Esophagus muscularis mucosa (tissue), 4 donors: ENCODE measurements at places on chromosomes 13 and 19. TPM values are rescaled to one million over a fixed set of nuclear protein-coding genes. Genes with fewer than 3 reads are reported as not detected.

Gene ZNF581
- total RNA-seq = 26.6 TPM

Gene NCAN
- not detected for total RNA-seq

Gene GRIK5
- total RNA-seq = 8.6 TPM

Gene CACNG8
- not detected for total RNA-seq

Gene RETN
- total RNA-seq = not detected

- no peak for DNase-seq
These were observed 50.3 kb downstream of the CCDC70 start for GRCh38 chr13:51912091-51912490.

- no peak for DNase-seq
These were observed 33.8 kb upstream of the SGCG start for GRCh38 chr13:23146811-23147625.

DNA sequence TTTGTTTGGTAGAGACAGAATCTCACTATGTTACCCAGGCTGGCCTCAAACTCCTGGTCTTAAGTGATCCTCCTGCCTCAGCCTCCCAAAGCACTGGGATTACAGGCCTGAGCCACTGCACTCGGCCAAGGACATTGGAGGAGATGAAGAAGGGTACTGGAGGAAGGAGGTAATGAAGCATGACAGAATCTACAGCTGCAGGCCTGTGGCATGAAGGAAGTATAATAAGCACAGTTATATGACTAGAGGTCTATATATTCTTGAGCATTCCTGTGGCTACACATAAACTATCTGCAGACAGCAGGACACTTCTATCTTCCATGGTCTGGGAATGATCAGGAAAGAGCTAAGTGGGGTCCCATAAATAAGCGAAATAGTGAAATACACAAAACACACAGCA is 18.2 kb downstream of the ZNF565 start:
- DNase-seq = no peak

- no peak for DNase-seq
These were observed 9.9 kb downstream of the SOX21 start for GRCh38 chr13:94702181-94703041.

- no peak for DNase-seq
These were observed 47.1 kb downstream of the INSR start for GRCh38 chr19:7247155-7247554.

DNA sequence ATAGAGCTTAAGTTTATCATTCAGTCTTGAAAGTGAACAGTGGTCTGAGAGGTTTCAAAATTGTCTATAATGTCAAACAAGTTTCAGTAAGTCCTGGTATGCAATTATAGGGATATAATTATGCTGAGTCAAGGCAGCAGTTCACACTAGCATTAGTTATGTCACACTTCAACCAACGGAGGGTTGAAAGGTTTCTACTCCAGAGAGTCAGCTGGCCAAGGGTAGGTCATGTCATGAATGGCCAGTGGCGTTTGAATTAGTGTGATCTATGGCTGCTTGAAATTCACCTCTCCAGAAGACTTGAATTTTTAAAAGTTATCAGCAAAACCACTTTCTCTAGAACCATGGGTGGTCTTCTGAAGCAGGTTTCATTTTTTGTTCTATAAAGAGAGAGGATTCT is 108.6 kb downstream of the TNFRSF19 start:
- DNase-seq = no peak

GRCh38 chr13:87792878-87793277 is 121.7 kb downstream of the SLITRK5 start:
- DNase-seq = no peak

- DNase-seq = no peak
These were observed 1.9 kb downstream of the GALP start for GRCh38 chr19:56177564-56178243.

DNA sequence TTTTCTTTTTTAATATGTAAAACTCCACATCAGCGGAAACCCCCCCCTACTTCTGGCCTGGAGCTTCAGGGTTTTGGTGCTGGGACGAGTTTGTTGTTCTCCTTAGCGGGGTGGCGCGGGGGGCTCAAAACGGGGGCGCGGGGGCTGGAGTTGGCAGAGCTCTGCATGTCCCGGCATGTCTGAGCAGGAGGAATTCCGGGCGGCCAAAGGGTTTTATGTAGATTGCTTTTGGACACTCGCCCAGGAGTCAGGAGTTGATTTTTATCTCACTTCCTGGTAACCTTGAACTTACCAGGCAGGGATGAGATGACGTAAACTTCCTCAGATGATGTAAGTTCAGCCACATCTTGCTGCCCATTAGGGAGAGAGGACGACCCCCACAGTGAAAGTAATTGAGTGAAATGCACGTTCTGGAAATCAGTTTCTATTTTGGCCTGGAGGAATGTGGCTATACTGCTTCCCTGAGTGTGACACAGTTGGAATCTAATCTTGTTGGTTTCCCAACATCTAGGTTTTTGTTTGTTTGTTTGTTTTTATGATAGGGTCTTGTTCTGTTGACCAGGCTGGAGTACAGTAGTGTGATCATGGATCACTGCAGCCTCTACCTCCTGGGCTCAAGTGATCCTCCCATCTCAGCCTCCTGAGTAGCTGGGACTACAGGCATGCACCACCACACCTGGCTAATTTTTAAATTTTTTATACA is 21.0 kb upstream of the GDF15 start:
- no peak for DNase-seq

DNA sequence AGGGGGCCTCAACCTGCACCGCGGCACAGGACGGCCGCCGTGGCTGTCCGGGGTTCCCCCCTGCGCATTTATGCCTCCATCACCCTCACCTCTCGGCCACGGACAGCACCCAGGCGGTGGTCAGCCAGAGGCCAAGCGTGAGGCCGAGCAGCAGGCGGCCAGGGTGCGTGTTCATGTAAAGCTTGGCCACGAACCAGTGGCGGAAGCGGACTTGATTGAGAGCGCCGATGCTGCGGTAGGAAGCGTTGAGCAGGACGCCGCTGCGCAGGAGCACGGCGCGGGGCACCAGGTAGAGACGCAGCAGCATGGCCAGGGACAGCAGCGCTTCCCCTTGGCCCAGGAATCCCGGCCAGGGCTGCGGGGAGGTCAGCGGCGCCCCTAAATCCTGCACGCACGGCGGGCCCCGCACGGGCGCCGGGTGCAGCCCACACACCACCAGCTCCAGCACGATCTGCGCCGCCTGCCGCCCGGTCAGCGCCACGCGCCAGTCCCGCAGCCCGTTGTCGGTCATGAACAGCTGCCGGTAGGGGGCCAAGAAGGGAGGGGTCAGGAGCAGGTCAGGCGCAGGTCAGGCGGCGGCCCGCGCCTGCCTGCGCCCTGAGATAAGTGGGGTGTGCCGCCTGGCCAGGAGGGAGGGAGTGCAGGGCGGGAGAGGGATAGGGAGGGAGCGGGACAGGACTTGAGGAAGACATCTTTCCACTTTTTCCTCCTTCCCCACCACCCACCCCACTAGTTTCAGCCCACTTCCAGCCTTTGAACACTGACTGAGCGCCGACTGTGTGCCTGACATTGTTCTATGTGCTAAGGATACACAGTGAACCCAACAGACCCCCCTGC is 6.5 kb downstream of the KCNN4 start:
- no peak for DNase-seq

DNA sequence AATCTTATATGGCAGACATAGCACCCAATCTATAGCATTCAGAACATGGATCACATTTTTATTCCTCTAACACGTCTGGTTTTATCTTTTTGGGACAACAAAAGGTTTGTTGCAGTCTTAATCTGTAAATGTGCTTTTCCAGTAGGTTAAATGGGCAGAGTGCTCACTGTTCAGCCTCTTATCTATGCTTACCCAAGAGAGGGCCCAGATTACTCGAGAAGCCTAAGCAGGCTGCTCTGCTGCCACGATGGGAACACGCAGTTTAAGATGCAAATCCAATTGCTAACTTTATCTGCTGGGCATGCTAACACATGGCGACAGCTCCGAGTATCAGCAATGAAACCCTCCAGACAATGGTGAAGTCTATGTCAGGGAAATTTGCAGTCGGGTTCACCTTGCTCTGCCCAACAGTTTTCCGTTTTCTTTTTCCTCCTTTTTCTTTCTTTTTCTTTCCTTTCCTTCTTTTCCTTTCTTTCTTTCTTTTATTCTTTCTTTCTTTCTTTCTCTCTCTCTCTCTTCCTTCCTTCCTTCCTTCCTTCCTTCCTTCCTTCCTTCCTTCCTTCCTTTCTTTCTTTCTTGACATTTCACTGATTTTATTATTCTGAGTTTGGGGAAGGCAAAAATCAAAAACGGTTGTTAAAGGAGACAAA is 115.3 kb downstream of the RBM26 start:
- DNase-seq = no peak

DNA sequence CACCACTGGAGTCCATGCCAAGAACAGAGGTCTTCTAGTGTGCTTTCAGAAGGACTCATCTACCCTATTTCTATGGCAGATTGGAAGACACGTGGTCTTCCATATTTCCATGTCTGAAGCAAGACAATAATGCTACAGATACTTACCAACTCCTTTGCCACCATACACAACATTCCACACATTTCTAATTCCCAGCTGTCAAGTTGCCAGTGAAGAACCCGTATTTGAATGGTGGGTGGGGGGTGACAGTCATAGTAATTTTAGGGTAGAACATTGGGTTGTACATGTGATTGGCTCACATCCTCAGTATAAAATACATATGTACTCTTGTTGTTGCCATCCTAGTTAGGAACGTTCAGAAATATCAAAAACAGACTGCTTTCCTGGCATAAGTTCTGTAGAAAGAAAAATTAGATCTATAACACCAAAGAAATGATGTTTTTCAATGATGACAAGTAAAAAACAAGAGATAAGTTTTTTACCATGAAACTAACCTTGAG is 69.3 kb downstream of the LHFPL6 start:
- DNase-seq = no peak

- DNase-seq = no peak
These were observed 47.7 kb downstream of the KLF2 start for GRCh38 chr19:16372065-16372915.

- no peak for DNase-seq
These were observed 30.9 kb downstream of the NUMBL start for GRCh38 chr19:40659566-40659965.

DNA sequence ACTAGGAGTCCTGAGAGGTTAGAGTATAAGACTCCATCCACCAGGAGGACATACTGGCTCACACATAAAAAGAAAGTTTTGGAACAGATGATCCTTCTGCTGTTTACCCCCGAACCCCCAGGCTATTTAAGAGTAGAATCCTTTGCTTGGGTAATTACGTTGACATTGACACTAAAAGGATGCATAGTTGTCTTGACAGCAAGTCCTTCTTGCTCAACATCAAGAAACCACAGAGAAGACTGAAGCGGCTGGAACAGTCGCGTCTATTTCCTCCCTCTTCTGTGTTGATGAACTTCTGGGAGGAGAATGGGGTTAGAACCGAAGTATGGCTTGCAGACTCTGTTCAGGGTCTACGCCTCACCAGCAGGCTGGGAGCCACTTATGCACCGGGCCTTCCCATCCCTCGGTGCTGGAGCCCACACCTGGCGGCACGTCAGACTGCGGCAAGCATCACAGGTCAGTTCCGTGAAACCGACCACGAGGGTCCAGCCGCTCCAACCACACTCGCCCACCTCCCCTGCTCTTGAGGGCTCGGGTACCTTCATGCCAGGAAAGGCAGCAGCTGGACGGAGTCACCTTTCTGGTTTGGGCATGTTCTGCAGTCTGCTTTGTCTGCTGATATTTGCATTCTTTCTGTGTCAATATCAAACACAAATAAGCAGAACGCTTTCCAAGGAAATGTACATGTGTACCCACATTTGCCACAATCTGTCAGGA is 42.4 kb upstream of the RANBP3 start:
- DNase-seq = no peak

DNA sequence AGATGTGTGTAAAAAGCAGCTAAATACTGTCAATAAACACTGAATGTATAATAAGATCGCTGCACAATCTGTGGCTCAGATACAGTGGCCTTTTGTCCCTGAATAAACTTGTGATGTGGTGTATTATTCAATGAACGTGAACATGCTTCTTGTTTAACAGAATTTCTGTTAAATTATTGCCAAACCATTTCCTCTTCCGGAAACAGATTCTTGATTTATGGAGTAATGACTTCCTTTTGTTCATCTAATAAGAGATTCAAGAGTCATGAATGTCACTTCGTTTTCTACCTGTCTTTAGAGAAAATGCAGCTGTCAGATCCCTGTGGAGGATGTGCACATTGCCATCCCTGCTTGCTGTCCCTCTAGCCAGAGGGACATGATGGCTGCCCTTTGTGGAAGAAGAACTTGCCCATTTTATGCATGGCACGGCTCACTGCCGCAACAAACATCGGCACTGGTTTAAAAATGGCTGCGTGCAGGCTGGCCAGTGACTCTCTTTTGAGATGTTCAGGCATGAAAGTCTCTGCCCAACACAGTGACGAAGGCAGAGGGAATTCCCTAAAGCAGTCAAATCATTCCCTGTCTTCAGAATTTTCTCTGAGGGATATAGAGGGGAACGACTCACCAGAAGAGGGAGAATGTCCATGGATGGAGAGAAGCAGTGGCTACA is 3.1 kb upstream of the TNFSF13B start:
- no peak for DNase-seq

- no peak for DNase-seq
These were observed 6.4 kb upstream of the PPP6R1 start for GRCh38 chr19:55265173-55265572.

GRCh38 chr19:954272-954671 is 28.4 kb downstream of the ARID3A start:
- no peak for DNase-seq

DNA sequence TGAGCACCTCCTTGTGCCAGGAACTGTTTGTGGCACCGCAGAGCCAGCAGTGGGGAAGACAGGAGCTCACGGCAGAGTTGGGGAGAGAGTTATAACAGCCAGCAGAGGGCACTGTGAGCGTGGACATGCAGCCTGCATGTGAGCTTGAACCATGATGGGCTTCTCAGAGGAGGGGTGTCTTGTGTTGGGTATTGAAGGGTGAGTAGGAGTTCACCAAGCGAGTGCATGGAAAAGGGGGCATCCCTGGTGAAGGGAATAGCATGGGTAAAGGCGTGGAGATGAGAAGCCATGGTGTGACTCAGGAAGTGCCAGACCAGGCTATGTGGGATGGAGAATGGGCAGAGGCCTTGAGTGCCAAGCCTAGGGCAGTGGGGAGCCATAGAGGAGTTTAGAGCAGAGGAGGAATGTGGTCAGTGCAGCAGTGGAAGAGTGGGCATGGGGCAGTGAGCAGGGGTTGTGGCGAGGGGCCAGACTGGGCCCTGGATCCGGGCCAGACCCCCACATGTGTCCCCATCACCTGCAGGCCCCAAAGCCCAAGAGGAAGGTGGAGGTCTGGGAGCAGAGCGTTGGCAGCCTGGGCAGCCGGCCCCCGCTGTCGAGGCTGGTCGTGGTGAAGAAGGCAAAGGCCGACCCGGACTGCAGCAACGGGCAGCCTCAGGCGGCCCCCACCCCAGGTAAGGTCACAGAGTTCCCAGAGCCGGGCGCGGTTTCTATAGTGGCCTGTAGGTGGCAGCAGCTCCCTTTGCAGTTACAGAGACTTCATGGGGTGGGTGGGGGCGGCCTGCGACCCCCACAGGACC is 11.8 kb upstream of the SHD start:
- no peak for DNase-seq

GRCh38 chr19:38676878-38677646 is 29.6 kb downstream of the ACTN4 start:
- DNase-seq = no peak

DNA sequence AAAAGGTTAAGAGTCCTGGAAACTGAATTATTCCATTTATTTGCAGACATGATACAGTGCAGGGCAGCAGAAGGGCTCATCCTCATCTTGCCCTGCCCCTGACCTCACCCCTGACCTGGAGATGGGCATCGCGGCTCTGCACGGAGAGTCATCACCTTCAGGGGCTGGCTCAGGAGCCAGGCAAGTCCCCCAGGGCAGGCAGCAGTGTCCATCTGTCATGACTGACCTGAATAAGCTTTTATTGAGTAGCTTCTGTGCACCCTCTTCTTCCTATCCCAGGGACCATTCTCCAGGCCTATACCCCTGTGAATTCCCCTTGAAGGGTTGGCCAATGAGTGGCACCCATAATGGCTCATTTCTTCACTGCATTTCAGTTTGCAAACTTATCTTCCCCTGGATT is 484.2 kb downstream of the ZNF536 start:
- DNase-seq = peak; percentile 62
